Stimulated activated CD4-positive, alpha-beta T cell treated with anti-CD3 and anti-CD28 coated beads, TNF-alpha, amount 100 ng/mL, for 24 hours (primary cell): ENCODE measurements at places on chromosomes 4 and X.

DNA sequence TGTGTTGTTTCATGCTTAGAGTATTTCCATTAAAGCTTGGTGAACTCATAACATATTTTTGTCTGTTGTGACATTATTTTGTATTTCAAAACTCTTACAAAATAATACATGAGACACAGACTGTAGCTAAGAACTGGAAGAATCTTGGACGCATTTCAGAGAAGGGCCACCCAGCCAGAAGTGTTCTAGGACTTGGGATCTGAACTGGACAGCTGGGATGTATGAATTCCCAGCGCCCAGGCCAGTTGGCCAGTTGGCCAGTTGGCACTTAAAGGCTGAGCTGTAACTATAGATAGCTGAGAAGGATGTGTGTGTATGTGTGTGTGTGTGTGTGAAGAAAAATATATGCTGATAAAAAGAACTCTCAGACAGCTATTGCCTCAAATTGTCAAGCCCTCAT lies 193.4 kb upstream of the GPR101 start:
- no peak for DNase-seq

DNA sequence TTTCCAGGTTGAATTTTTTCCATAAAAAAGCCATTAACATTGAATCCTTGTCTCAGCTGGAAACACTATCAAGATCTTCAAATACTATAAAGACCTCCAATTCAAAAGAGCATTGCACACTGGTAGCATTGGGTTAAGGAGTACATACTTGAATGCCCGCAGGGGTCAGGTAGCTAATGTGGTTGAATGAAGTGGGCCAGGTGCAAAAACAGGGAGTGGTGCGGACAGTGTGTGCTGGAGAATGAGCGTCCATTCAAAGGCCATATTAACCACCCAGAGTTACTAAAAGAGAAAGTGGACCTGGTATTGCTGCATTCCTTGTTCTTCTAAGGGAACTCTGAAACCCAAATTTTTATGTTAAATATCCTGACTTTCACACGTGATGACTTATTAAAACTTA lies 91.6 kb downstream of the NYX start:
- no peak for DNase-seq

DNA sequence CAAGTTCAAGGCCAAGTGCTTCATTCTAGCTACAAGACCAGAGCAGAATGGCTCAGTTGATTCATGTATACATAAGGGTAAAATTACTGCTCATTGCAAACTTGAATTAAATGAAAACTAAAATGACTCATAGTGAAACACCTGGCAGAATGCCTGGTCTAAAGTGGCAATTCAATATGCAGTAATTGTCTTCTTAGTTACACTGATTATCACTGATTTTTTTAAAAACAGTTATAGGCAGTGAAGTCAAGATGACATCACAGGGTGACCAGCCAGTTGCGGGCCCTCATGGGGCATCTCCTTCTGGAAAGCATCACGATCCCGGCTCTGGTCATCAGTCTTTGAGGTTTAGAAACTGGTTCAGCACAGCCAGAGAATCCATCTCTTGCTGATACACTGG lies 154.2 kb downstream of the RAB28 start:
- DNase-seq = no peak

- DNase-seq = no peak
Measured at GRCh38 chr4:100356172-100356571, 161.7 kb downstream of the EMCN start.

DNA sequence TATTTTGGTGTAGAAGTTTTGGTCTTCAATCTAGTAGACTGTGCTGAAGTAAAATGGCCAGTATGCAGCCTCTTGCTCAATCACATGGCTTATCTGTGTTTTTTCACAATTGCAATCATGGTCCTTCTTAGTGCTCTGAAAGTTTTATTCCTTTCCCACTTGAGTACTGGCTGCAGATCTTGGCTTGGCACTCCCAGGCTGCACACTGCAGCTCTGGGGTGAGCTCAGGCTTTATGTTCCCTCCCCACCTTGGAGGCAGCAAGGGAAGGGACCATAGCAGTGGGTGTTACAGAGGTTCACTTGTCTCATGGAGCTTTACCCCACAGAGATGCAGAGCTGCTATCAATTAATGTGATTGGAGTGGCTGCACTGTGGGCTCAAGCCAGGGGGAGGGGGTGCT lies 156.0 kb downstream of the TENT5D start:
- no peak for DNase-seq

DNA sequence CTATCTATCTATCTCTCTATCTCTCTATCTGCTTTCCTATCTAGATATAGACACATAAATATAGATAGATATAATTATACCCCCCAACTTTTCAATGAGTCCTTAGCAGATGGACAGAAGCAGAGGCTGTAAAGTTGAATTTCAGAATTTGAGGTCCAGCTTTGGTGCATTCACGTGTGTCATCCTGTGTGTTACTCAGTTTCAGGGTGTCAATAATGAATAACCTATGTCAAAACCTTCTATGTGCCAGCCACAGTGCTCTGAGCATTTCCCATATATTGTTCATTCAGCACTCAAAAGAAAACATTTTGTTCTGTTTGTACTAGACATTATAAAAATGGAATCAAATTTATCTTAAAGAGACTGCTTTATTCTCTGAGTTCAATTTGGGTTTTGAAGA lies 310.0 kb downstream of the ARHGAP24 start:
- no peak for DNase-seq

DNA sequence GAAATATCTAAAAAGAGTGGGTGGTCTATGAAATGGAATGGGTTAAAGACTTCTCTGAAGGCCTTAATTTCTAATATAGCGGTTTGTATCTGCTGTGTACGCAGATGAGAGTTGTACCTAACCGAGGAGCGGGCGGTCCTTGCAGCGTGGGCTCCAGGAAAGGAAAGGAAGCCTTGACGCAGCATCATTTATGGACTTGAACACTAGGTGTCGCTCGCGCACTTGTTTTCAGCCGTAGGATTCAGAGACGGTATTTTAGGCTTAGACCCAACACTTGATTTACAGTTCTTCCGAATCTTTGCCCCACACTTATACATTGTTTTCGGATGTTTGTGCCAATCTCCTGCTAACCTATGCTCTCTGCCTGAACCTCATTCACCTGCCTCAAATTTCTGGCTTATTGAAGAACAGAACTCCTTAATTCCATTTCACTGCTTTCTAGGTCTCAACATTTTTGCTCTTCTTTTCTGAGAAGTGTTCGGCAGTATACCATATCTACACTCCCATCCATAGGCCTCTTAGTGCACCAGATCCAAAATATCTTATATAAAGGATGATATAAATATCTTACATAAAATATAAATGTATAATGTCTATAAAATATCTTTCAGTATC lies 48.9 kb upstream of the AADAT start:
- DNase-seq = peak; percentile 44

GRCh38 chr4:179163147-179163546 lies 1720.9 kb upstream of the AGA start:
- DNase-seq = no peak

DNA sequence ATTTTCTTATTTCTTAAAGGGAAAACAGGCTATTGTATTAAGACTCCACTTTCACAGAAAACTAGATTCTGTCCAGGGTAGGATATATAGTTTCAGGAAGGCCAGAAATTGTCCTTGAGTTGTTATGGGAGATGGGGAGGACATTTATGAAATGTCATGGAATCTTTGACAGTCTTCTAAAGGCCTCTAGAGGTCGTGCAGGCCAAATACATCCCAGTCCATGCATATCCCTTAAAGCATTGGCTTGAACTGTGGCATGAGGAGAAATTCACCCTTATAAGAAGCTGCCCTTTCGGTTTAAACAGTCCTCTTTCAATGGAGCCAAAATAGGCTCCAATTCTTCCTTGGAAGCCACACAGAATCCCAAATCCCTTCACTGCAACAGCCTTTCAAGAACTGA lies 183.6 kb upstream of the NOCT start:
- no peak for DNase-seq

DNA sequence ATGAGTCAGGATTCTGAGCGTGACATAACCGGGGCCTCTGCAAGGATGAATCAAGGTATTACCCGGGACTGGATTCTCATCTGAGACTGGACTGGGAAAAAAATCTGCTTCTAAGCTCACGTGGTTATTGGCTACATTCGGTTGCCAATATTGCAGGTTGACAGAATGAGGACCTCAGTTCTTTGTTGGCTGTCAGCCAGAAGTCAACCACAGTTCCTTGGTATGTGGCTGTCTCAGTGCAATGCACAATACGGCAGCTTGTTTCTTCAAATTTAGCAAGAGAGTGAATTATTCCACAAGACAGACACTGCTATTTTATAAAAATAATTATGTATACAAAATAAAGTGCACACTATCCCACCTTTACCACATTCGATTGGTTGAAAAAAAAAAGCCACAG lies 424.2 kb downstream of the KLHL4 start:
- no peak for DNase-seq

GRCh38 chrX:41167888-41168287 lies 82.6 kb downstream of the USP9X start:
- DNase-seq = no peak

DNA sequence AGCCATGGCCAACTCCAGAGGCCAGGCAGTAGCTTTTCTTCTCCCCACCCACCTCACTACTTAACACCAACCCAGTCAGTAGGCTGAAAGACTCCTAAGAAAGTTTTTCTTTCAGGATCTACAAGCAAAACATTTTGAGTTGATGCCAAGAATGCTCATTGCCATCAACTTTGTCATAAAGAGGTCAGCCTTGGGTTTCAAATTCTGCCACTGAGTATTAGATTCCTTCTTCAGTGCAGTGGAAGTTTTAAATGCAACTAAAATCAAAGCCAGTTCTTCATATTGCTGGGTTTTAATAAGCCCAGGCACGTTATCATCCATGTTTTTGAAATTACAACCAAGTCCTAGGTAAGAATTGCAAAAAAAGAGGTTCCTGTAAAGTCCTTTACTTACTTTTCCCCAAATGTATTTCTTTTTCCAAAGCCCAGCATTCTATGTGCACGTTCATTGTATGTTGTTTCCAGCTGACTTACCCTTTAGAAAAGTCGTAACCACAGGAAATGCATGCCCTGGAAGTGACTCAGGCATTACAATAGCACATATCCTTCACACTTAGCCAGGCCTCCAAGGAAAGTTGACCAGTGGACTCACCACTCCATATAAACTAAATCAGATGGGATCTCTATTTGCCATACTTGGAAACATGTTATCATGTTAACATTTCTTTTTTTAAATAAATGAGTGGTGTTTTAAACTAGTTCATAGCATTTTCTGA lies 229.9 kb downstream of the SOX3 start:
- no peak for DNase-seq

DNA sequence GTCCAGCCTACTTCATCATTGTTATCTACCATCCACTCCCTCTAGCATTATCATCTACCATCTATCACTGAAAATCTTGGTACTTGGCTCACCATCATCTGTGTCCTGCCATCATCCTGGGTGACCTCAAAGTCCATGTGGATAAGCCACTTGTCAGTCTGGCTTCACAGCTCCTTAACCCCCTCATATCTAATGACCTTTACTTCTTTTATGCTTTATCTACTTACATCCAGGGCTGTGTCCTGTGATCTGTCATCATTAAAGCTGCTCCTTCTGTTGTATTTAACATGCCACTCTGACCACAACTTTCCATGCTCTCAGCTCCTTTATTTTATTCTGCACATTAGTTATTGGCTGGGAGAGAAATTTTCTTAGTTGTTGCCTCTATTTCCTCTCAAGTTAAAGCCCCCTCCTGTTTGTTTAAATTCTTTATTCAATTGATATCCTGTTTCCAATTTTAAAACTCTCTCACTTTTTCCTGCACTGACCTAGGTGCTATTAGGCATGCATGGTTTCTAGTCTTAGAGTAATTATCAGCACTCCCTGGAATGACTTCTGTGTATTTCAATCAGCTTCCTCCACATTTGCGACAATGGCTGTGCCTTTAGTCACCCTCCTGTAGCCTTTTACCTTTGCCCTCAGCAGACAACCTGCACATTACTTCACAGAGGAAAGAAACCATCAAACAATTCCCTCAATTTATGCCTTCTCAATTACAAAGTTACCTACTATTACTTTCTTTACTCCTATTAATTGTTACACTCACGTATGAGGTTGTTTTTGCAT lies 8.1 kb upstream of the FABP2 start:
- DNase-seq = no peak

GRCh38 chr4:23889391-23889790 lies 456 bp downstream of the PPARGC1A start:
- DNase-seq = no peak

DNA sequence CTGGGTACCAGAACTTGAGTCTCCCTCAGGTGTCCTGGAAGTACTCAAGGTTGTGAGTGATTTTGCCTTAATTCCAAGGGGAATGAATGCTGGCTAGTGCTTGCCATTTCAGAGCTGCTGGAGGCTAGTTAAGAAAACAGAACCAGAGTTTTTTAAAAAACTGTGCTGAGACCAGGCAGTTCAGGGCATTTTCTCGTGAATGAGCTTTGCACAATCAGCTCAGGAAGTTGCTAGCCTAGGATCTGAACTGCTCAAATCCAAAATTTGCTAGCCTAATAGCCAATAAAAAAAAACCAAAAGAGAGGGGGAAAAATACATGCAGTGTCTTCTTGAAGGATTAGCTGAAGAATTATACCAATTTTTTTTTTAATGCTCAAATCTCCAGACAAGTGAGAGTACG lies 292.7 kb downstream of the FBXW7 start:
- no peak for DNase-seq
